ENCODE measurements at places on chromosomes 1 and 21.

DNA sequence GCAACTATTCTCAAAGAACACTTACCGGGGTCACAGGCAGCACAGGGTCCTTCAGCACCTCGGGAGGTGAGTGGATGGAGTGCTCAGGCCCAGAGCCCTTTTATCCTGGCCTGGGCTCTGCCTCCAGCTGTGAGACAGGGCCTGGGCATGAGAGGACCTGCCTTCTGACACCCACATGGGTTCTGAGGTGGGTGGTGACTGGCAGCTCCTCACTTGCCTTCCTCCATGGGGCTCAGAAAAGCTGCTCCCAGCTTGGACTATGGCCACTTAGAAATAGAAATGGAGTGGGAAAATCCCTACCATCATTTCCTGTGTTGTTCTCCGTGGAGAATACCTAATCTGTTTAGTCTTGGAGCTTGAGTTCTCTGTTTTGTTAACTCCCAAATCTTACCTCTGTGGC, at the start of gene LCE1C:
Gene LCE1C, minus strand, starts transcription at position 76 of the 400 bp plus-strand sequence. CDS start 1,173 bp downstream, outside the sequence.
- no peak for DNase-seq

DNA sequence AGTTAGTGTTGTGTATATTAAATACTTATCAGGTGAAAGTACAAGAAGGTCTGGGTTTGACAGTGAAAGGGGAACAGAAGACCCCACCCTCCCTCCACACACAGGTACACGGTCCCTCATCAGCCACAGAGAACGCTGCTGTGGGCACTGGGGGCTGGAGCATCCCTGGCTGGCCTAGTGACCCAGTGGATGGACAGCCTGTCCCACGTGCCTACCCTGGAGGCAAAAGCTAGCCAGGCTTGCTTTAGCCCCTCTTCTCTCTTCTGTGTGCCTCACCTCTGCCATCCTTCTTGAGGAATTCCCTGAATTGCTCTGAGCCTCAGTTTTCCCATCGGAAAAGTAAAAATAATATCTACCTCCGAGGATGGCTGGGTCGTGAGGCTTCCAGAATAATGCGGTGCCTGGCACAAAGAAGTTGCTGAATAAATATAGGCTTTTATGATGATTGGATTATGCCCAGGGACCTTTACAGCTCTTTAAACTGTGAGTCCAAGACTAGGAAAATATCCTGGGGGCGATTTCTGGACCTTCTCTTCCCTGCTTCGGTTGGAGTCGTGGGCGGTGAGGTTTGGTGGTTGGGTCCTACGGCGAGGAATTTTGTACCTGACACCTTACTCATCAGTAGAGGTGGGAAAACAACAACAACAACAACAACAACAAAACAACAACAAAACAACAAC, 918 bp downstream of the IFNLR1 start:
- no peak for DNase-seq

DNA sequence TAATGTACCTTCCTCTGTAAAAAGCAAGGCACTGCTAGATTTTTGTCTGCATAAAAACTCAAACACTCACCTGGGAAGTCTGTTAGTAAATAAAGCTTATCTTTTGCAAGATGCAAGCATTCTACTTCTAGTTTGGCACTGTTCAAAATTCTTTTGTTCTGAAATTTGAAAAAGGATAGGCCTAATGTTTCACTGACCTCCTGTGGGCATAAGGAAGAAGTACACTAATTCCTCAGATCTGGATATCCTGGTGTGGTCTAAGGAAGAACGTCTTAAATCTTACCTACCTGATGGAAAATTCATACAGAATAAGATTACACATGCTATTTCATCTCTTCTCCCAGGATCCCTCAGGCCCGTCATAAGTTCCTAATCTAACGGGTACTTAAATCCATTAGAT, 93.5 kb upstream of the CAMK1G start:
- DNase-seq = no peak

GRCh38 chr1:62276791-62277190, 42.4 kb downstream of the KANK4 start:
- no peak for DNase-seq

GRCh38 chr21:42688226-42688840, 34.9 kb downstream of the PDE9A start:
- no peak for DNase-seq

GRCh38 chr1:98172578-98172977, 251.7 kb upstream of the DPYD start:
- DNase-seq = no peak

- no peak for DNase-seq
These were observed 1.2 kb downstream of the ASCL5 start for GRCh38 chr1:201125800-201126199.

DNA sequence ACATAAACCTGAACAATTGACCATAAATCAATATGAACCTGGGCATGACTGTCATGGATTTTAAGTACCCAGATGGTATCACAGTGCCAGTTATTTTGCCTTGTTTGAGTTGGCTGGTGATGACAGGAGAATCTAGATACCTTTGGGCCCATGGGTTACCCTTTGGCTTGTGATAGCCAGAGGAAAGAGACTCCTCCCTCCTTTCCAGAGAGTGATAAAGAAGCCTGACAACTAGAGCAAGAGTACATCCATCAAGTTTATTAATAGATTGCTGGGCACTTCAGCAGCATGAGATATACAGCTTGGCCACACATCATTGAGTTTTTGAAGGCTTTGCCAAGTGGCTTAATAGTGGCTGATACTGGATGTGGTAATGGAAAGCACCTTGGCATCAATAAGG, 6.6 kb upstream of the FMO3 start:
- DNase-seq = no peak

DNA sequence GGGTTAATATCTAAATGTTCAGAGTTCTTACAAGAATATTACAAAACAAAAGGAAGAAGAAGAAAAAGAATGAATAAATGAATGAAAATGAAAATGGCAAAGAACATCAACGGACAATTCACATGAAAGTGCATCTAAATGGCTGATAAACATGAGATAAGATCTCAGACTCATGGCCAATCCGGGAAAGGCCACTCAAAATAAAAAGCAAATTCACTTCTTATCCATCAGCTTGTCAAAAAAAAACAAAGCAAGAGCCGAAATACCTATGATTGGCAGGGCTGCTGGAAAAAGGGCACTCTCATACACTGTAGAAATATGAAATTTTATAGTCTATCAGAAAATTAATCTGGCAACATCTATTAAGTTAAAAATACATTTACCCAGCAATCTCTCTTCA, 103.6 kb upstream of the EDEM3 start:
- DNase-seq = no peak

DNA sequence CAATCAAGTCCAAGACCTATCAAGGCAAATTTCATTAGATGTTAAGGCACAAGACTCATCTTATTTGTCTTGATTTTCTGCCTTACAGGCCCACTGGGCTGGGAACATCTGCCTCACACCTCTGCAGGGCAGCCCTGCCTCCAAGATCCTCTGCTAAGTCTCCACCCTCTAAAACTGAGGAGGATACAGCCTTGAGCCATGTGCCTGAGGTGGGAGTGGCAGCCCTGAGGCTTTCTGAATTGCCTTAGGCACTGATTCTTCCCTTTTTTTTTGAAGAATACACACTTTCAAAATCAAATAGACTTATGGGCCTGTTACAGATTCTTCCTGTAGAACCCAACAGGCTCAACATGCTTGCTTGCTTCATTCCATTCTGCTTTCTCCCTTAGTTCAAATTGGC, 544.3 kb upstream of the ADAMTS5 start:
- DNase-seq = no peak

DNA sequence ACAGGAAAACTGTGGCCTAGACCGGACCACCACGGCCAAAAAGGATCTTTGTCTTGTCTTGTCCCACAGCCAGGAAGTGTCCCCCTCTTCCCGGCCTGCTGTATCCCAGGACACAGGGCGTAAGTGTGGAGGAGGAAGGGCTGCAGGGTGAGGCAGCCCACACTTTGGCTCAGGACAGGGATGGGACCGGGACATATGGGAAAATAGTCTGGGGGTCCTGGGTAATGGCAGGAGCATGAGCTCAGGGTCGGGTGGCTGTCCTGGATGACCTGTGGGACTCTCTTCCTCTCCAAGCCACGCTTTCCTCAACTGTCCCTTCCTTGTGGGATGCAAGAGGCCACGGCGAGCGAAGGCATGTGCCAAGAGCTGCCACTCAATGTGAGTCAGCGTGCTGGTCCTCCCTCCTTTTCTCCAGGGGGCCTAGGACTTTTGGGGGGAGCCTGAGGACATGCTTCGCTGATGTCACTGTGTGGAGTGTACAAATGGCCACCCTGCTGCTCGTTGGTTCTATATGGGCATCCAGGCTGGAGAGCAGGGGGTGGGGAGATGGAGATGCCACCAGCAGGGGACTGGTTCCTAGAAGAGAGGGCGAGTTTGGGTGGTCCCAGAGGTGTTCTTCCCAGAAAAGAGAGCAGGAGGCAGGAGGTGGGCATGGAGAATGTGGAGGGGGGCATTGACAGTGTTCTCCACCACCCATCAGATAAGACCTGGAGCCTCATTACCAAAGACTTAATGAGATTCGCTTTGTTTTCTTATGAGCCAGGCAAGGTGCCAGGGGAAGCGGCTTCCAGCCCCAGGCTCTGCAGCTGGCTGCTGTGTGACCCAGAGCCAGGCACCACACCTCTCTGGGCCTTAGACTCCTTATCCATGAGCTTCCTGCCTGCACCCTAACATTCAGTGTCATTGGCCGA, 11.5 kb upstream of the PADI1 start:
- DNase-seq = no peak

GRCh38 chr1:110800079-110800478, 72.9 kb upstream of the CD53 start:
- DNase-seq = no peak

GRCh38 chr1:28195780-28196179, 19.3 kb upstream of the PTAFR start:
- no peak for DNase-seq

DNA sequence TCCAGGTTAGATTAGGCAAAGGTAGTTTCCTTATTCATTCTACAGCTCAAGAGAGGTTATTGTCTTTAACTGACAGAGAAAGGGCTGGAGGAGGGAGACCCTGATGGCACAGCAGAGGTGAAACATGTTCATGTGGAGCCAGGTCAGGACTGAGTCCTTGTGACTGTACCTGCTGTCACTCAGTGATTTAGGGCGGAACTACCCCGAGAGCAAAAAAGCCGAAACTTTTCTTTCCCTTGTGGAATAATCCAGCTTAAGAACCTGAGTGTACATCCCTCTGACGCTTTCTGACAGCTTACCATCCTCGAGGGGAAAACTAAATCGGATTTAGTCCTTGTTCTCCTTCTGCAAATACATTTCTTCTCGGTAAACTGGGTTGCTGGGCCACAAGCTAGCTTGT, 273.2 kb downstream of the BACH1 start:
- no peak for DNase-seq

DNA sequence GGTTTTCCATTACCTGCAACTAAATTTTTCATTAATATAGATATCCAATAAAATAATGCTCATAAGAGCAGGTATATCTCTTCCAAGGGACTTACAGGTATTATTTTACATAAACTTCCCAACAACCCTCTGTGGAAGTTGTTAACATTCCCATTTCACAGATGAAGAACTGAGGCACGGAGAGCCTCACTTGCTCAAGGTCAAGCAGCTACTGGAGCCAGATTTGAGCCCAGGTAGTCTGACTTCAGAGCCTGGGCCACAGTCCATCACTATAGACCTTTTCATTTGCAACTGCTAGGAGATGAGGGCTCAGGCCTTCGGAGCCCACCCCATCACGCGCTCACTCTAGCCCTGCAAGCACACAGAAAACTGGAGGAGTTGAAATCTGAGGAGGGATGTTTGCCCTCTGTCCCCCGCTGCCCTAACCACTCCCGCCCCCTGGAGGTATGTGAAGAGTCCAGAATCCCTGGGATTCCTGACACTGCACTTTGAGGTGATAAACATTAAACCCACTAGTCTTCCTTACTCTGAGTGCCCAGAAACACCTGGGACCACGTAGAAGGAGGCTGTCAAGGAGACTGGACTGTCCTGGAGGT, 11.7 kb upstream of the ALPL start:
- DNase-seq = no peak

GRCh38 chr1:230090194-230090711, 23.2 kb downstream of the GALNT2 start:
- no peak for DNase-seq

DNA sequence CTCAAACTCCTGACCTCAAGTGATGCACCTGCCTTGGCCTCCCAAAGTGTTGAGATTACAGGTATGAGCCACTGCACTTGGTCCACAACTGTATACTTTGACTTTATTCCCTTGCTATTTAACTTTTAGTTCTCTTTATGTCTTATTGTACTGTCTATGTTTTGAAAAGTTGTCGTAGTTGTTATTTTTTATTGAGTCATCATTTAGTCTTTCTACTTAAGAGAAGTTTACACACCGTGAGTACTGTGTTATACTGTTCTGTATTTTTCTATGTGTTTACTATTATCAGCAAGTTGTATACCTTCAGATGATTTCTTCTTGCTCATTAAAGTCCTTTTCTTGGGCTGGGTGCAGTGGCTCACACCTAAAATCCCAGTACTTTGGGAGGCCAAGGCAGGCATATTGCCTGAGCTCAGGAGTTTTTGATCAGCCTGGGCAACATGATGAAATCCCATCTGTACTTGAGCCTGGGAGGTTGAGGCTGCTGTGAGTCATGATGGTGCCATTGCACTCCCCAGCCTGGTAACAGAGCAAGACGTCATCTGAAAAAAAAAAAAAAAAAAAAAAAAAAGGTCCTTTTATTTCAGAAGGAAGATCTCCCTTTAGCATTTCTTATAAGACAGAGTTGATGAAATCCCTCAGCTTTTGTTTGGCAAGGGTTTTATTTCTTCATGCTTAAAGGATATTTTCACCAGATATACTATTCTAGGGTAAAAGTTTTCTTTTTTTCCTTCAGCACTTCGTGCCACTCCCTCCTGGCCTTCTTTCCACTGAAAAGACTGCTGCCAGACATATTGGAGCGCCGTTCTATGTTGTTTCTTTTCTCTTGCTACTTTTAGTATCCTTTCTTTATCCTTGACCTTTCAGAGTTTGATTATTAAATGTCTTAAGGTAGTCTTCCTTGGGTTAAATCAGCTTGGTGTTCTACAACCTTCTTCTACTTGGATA, 47.6 kb downstream of the TNFSF18 start:
- DNase-seq = no peak

GRCh38 chr1:92952714-92953113, 8.5 kb downstream of the DIPK1A start:
- DNase-seq = no peak
